Hematopoietic multipotent progenitor cell treated with erythropoietin and hydrocortisone succinate and interleukin-3 and kit ligand, for 8 days (in vitro differentiated cells): ENCODE measurements at places on chromosomes 5 and 9.

- no peak for DNase-seq
Observed at GRCh38 chr5:14669975-14670374, 5.5 kb downstream of the OTULIN start.

DNA sequence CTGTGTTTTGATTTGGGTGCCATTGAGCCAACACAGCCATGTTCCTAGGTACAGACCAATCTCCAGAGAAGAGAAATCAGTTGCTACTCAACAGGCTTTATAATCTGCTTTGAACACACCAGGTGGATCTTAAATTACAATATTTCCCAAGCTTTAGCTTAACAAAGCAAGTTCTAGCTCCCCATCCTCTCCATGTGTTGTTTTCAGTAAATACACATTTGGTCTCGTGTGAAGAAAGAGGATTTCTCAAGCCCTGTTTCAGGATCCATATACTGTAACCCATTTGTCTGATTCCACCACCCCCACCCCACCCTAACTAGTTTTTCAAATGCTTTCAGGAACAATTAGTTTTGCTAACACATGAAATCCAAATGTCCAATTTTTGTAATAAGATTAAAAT is 109.6 kb upstream of the NIPBL start:
- no peak for DNase-seq

GRCh38 chr5:91269198-91269597 is 113.9 kb downstream of the ARRDC3 start:
- DNase-seq: no peak

DNA sequence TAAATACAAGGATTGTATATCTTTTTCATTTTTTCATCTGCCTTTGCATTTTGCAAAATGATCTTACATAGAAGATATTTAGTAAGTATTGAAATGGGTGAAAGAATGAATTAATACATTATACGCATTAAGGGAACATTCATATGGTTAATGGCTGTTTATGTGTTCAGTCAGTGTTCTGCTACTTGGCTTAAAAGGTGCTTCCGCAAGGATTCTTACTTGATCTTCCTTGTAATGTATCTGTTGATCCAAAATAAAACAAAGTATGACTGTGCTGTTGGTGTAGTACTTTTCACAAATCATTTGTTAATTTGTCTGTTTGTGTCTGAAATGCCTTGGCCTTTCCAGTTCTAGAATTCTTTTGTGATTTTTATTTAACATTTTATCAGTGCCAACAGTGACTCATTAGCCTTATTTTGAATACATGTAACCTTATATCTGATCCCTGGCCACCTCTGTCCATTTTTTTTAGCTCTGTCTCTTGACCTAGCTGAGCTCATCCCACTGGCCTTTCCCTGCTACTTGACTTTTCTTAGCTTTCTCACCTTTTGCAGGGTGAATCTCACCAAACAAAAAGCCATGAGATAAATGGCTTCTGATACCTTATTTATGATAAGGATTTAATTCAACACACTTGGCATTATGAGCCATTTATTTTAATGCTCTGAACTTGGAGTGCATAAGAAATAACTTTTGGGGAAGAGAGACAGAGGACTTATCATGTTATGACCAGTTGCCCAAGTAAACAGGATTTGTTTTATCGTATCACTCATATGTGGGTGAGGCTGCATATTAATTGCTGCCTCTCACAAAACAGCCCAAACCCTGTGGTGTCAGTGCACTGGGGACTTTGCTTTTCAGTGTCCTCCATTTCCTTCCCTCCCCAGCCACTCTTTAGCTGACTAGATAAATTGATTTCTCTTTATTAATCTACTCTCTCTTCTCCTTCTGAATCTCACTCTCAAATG is 340.3 kb downstream of the KDM4C start:
- peak; percentile 53 for DNase-seq

GRCh38 chr9:135491764-135492163 is 8.7 kb upstream of the MRPS2 start:
- no peak for DNase-seq

- peak; percentile 11 for DNase-seq
Observed at GRCh38 chr9:129166623-129167557, 11.2 kb downstream of the IER5L start.

- no peak for DNase-seq
Observed at GRCh38 chr5:167361795-167362194, 929.6 kb upstream of the WWC1 start.

DNA sequence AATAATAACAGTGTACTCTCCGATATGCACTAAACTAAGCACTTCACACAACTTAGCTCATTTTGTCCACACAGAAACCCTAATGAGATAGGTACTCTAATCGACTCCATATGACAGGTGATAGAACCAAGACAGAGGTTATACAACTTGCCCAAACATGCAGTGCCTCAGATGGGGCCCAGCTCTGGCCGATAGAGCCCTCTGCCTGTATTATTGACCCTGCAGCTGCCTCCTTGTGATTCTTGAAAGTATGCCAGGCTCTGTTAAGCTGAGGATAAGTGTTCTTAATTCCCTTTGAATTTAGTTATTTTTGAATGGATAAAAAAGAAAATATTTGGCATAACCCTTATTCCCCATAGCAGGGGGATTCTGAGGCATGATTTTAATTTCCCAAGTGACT is 78.5 kb downstream of the HMHB1 start:
- no peak for DNase-seq

DNA sequence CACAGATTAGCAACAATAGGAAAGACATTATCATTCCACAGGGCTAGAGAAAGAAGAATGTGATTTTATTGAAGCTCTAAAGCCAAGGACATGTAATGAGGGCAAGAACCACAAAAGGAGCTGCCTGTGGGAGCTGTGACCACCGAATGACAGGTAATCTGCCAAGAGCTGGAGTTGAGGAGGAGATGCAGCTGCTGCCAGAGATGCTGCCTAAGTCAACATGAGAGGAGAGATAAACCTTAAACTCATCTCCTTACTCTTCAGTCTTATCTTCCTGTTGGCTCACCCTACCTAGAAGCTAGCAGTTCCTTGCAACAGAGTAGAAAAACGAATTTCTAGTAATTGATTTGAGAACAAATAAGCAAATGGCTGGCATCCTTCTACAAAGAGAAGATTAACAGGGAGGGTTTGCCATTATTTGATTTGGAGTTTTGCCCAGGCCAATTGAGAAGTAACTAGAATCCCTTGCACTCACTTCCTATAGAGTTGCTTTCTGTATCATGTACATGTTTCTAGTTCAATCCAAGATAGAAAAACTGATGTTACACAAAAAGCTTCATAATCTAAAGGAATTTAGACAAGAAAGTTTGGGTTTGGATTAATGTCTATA is 539.2 kb downstream of the TLE1 start:
- DNase-seq: no peak

DNA sequence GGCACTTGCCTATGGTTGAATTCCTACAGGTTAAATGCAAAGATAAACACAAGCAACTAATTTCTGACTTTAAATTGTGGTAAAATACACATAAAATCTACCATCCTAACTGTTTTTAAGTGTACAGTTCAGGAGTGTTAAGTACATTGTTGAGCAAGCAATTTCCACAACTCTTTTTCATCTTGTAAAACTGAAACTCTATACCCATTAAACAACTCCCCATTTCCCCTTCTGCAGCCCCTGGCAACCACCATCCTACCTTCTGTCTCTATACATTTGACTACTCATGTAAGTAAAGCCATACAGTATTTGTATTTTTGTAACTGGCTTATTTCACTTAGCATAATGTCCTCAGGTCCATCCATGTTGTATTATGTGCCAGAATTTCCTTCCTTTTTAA is 38.5 kb upstream of the STX17 start:
- no peak for DNase-seq

DNA sequence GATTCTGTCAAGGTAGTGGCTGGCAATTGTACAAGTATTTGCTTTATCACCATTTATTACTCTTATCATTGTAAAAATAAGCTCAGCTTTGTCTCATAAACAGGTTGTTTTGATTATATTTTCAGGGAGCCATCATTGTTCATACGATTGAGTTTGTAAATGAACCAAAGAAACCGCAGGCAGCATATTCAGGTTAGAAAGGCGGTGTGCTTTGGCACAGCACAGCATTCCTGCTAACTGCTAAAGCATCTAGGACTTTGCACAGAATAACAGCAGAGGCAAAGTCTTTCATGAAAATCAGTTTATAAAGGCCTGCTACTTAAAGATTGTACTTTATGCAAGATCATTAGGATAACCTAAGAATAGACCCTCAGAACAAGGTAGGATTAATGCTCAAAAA is 281.5 kb upstream of the SLC24A2 start:
- no peak for DNase-seq

GRCh38 chr5:34978681-34979080 is 49.3 kb downstream of the DNAJC21 start:
- no peak for DNase-seq

DNA sequence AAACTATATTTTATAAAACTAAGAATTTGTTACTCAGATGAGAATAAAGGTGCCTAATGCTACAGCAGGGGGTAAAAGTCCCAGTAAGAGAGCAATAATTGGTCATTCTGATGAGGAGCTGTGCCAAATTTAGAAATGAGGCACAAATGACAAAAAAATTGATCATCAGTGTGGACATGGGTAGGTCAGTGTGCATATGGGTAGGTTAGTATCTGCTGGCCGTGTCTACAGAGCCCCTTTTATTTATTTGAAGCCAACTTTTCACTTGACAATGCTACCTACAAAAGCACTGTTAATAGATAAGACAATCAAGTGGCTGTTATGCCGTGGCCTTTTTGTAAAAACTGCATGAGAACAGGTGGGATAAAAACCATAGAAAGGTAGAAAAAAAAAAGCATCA is 454.6 kb downstream of the RAB3C start:
- no peak for DNase-seq

DNA sequence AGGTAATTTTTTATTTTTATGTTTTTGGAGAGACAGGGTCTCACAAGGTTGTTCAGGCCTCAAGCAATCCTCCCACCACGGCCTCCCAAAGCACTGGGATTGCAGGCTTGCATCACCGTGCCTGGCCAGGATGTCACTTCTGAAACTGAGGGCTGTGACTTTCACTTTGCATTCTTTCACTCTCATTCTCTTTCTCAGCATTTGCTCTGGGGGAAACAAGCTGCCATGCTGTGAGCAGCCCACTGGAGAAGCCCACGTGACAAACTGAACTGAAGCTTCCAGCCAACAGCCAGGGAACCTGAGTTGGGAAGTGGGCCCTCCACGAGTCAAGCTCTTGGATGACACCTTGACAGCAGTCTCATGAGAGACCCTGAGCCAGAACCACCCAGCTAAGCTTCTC is 109.4 kb downstream of the C5orf15 start:
- DNase-seq: no peak

GRCh38 chr9:14131356-14132088 is 182.4 kb downstream of the NFIB start:
- no peak for DNase-seq

DNA sequence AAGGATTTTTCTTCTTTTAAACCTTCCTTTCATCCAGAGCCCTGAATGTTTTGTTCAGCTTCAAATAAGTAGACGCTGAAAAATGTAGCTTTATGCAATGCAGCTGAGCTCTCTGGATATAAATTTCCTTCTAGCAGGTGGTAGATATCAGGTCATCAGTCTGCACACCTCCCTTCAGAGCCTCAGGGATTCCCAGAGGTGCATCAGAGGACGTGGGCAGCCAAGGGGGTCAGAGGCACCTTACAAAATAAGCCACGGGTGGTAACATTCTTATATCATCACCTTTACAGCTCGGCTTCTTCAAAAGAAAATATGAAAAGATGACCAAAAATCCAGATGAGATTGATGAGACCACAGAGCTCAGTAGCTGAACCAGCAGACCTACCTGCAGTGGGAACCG is 19.3 kb downstream of the MOCS2 start:
- DNase-seq: no peak

DNA sequence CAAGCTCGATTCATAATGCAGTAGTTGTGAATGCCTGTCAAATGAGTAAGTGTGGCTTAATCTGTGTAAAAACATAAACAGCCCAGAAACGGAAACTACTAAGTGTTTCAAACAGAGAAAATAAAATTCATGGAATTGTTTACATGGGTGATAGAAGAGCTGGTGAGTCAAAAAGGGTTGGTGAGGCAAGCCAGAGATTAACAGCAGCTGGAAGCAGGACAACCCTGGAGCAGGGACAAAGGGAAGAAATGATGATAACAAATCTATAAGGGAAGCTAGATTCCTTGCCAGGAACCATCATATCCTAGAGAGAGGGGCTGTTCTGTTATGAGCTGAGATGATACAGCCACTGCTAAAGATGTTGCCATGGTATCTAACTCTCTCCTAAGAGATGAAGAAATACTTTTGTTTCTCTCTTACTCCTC is 18.0 kb upstream of the PRR16 start:
- DNase-seq: no peak

GRCh38 chr9:2613730-2614271 is 7.8 kb upstream of the VLDLR start:
- DNase-seq: no peak

DNA sequence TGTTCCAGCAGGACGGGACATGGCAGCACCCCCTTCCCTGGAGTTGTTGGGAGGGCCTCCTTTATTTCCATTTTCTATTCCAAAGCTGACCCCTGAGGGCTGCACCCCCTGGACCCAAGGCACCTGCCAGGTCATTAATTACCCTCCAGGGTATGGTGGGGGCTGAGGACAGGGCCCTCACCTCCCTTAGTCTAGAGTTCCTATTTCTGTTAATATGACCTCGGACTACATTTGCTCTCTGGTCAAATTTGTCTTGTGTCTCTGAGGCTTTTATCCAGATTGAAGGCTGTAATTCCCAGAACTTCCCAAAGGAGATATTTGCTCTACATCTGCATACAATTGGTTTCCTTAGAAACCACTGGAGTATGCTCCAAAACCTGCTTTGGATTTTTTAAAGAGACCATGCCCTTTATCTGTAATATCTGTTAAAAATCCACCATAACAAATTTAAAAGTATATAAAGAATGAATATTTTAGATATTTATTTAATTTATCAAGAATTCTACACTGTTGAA is 16.8 kb downstream of the PHF2 start:
- DNase-seq: no peak

DNA sequence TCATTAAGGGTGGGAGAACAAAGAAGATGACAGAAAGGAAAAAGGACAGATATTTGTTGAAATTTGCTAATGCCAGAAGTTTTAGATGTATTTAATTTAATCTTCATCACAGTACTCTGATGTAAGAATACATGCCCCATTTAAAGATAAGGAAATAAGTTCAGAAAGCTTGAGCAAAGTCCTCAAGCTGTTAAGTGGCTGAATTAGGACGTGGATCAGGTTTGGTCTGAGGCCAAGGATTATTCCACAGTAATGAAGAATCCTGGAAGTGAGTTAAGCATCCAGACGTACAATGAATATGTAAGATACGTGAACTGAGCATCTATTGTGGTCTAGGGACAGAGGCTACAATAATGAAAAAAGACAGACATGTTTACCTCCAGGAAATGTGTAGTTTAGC is 671.3 kb downstream of the PRELID2 start:
- no peak for DNase-seq

DNA sequence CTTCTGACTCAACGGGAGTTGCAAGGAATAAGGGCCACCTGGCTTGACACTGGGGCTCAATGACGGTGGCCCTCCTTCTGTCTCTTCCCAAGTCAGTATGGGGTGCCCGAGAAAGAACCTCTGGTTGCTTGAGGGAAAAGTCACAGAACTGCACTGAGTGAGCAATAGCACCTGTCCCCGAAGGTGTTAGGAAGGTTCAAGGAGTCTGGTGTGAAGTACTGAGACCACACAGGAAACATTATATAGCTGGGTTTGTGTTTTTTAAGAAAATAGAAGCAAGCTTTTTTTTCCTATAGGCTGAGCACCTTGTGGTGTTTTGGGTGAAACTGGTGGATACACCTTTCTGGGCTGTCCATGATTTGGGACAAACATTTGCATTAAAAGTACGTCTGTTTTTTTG is 62.9 kb downstream of the SPIN1 start:
- no peak for DNase-seq

GRCh38 chr9:13899924-13900323 is 414.0 kb downstream of the NFIB start:
- no peak for DNase-seq
